Ecto neural progenitor cell (in vitro differentiated cells): ENCODE measurements at places on chromosomes 5 and 9.

GRCh38 chr5:124264499-124264898, 481.9 kb downstream of the ZNF608 start:
- DNase-seq = no peak

GRCh38 chr5:96219580-96220281, 213.3 kb downstream of the PCSK1 start:
- no peak for DNase-seq

DNA sequence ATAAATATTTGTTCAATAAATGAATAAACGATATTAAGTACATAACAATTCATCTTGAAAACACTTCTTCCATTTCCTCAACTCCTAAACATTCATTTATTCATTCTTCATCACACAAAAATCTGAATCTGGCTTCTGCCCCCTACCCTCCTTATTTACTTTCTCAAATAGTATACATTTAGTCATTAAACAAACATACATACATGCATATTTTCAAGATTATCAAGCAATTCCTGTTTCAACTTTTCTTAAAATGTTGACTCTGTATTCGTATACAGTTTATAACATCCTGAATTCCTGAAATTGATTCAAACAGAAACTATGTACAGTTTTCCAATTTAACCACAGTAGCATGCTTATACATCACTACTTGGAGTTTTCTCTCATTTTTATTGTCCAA, 129.0 kb downstream of the MUSK start:
- DNase-seq = no peak

DNA sequence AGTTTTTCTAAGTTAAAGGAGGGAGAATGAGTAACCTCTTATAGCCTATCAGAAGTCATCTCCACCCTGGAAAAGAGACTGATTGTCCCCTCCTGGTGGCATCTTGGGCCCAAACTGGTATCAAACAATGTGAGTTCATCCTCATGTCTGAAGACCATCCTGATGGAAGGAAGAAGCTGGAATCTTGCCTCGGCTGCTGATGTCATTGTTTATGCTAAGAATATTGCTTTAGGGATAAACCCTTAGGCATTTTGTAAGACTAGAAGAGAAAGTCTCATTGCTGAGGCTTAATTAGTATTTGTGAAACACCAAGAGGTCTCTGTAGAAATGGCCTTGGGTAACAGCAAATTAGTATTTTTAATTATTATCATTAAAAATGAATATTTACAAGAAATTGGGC, 65.7 kb upstream of the KCNN2 start:
- no peak for DNase-seq

- no peak for DNase-seq
These were observed 12.4 kb downstream of the NR6A1 start for GRCh38 chr9:124758691-124759090.

- no peak for DNase-seq
These were observed 5.1 kb downstream of the RAPGEF1 start for GRCh38 chr9:131734781-131735180.
